ENCODE measurements at places on chromosomes 3 and 15. TPM values are rescaled to one million over a fixed set of nuclear protein-coding genes. Genes with fewer than 3 reads are reported as not detected.

The CCR8 gene
- total RNA-seq, result not detected

The GOLGA8B gene
- total RNA-seq, result 57.2 TPM

The TIMP4 gene
- 2.4 TPM for total RNA-seq

The DUOX1 gene
- total RNA-seq, result under 0.01 TPM

The KIF15 gene
- total RNA-seq, result 1.8 TPM

The CCNDBP1 gene
- 61.0 TPM for total RNA-seq
